Thymus (tissue), 14 donors: ENCODE measurements at places on chromosomes 2 and 18. TPM values are rescaled to one million over a fixed set of nuclear protein-coding genes. Genes with fewer than 3 reads are reported as not detected.

The VSNL1 gene
- total RNA-seq, result 0.47 TPM

The DNAH7 gene
- total RNA-seq, result 0.33 TPM

The CD226 gene
- total RNA-seq, result 16.7 TPM

The YWHAQ gene
- 117 TPM for total RNA-seq

The FBLN7 gene
- 6.0 TPM for total RNA-seq

The IL18RAP gene
- total RNA-seq, result 3.7 TPM

The CIDEA gene
- 0.05 TPM for total RNA-seq
